ENCODE measurements at places on chromosomes 6 and 20. TPM values are rescaled to one million over a fixed set of nuclear protein-coding genes. Genes with fewer than 3 reads are reported as not detected.

- no peak overlapping the region for H3K4me3 ChIP-seq
- H3K27ac ChIP-seq: no peak overlapping the region
- no peak for DNase-seq
- no peaks in the 10 kb centered on the region for H3K27me3 ChIP-seq
Observed at GRCh38 chr6:84271061-84271716, 43.7 kb upstream of the CEP162 start.

GRCh38 chr6:147109707-147110106 is 94.5 kb upstream of the STXBP5 start:
- H3K27ac ChIP-seq: no peak overlapping the region
- DNase-seq: no peak
- H3K27me3 ChIP-seq: no peaks in the 10 kb centered on the region
- peaks cover 26% of the 10 kb centered on the region for H3K4me1 ChIP-seq
- H3K4me3 ChIP-seq: no peak overlapping the region

DNA sequence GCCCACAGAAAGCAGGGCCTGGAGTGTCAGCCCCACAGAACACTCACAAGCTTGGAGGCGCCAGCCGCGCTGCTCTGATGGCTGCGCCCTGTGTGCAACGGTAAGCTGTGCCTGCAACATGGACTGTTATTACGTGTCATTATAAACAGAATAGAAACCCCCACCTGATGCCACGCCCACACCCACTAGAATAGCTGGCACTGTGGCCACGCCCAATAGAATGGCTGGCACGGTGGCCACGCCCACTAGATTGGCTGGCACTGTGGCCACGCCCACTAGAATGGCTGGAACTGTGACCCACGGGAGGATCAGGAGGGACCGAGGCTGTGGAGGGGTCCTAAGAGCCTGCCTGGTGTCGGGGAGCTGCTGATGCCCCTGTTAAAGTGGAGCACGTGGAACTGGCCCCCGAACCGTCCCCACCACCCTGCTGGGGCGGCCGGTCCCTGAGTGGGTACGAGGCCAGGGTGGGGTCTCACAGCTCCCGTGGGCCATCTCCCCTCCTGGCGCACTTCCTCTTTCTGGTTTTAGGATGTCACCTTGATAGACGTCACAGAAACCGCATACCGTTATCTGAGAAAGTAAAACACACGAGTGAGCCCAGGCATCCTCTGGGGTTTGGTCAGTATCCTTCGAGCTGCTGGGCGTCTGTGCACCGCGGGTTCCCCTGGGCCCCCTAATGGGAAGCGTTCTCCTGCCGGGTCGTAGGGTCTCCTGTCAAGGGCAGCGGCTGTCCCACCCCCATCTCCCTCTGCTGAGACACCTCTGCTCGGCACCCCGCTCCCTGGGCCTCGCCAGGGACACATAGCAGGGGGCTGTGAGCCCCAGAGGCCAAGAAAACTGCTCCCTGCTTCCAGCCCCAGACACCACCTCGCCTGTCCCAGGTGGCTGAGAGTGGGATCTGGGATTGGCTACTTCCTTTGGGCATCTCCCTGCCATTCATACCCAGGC is 25.4 kb downstream of the SLC17A9 start:
- H3K27ac ChIP-seq: no peak overlapping the region
- H3K4me1 ChIP-seq: no peaks in the 10 kb centered on the region
- no peaks in the 10 kb centered on the region for H3K36me3 ChIP-seq
- peaks cover 56% of the 10 kb centered on the region for H3K27me3 ChIP-seq
- no peak overlapping the region for H3K4me3 ChIP-seq

DNA sequence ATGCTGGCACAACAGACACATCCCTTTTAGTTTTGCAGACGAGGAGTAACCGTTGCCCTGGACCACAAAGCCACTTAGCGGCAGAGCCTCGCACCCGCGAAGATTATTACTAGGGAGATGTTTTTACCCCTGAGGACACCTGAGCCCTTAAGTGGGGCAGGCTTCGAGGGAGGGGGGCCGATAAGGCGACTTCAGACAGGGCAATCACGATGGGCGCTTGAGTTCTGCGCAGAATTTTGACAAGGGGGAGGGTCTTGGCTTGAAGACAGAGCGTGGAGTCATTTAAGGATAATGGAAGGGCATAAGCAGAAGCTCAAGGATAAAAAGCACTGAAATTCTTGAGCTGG is 650 bp upstream of the TTK start:
- peak overlapping the region; percentile 88 for H3K27ac ChIP-seq
- H3K36me3 ChIP-seq: no peaks in the 10 kb centered on the region
- H3K4me3 ChIP-seq: peak overlapping the region; percentile 89
- H3K27me3 ChIP-seq: peaks cover 3% of the 10 kb centered on the region

The TFAP2D gene
- total RNA-seq: not detected

DNA sequence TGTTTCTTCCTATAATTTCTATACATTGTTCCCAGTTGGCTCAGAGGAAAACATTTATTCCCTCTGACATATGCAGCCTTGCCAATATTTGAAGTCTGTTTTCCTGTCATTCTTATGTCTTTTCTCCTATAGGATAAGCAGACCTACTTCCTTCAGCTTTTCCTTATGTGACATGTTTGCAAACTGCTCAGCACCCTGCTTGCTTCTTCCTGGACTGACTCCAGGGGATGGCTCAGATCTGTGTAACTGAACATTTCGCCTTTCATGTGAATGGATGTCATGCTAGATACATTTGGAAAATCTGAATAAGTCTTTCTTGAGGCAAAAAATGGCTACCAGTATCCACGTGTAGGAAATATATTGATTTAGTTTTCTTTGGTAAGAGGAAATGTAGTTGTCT is 113.2 kb downstream of the CARMIL1 start:
- peaks cover 20% of the 10 kb centered on the region for H3K4me1 ChIP-seq
- no peaks in the 10 kb centered on the region for H3K36me3 ChIP-seq
- DNase-seq: no peak
- no peak overlapping the region for H3K27ac ChIP-seq

GRCh38 chr20:34337982-34338726 is 24.9 kb upstream of the ITCH start:
- no peak for DNase-seq
- no peaks in the 10 kb centered on the region for H3K4me1 ChIP-seq
- no peaks in the 10 kb centered on the region for H3K36me3 ChIP-seq
- H3K27ac ChIP-seq: no peak overlapping the region

DNA sequence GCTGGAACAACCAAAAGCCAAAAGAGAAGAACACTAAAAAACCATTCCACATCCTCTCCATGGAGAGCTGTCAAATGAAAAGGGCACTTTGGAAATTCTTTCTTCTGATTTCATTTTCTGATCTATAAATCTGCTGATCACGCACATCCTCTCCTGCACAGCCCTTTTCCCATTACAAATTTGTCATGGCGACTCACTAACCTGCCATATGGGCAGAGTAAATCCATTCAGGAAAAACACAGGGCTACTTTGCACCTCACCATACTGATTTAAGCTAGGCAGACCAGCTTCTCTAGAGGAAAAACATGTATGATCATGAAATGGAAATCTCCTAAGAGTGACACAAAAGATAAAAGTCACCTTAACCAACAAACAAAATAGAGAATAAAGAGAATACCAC is 26.0 kb downstream of the TOMM6 start:
- peaks cover 11% of the 10 kb centered on the region for H3K4me1 ChIP-seq
- no peaks in the 10 kb centered on the region for H3K36me3 ChIP-seq
- no peak for DNase-seq
- no peaks in the 10 kb centered on the region for H3K27me3 ChIP-seq
- no peak overlapping the region for H3K4me3 ChIP-seq

The TMC2 gene
- not detected for total RNA-seq

DNA sequence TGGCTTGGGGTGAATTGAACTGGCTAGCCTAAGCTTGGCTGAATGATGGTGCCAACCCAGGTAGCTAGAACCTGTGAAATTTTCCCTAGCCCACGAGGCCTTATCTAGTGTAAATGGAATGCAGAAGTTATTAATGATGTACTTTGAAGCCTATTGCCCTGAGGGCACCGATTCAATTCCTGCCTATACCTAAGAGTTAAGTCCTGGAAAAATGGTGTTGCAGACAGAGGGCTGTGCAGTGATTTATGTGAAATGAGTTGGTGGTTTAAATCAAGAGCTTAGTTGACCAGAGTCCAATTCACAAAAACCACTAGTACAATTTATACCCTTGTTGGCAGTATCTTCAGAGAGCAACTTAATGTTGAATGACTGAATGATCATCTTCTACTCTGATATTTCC is 373.8 kb upstream of the JAG1 start:
- no peaks in the 10 kb centered on the region for H3K36me3 ChIP-seq
- H3K4me1 ChIP-seq: peaks cover 18% of the 10 kb centered on the region
- DNase-seq: no peak

DNA sequence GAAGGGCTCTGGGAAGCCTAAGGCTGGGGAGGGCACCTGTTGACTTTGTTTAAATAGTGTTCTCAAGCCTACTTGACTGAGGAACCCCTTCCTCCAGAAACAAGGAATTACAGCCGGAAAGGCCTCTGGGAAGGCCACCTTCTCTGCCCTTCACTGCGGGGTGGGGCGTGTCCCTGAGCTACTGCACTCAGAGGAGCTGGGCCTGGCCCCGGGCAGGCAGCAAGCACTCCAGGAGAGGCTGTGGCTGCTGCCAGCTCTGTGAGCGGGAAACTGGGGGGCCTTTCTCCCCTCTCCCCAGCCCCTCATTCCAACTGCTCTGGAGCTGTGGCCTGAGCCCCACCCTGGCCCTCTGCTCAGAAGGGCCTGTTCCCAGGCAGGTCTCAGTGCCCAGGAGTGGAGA is 4.0 kb upstream of the OSBPL2 start:
- no peaks in the 10 kb centered on the region for H3K36me3 ChIP-seq
- DNase-seq: no peak
- H3K4me3 ChIP-seq: no peak overlapping the region
- H3K4me1 ChIP-seq: peaks cover 8% of the 10 kb centered on the region

The SIRPA gene
- total RNA-seq: 25.6 TPM

The BHLHE23 gene
- total RNA-seq: not detected

The C20orf173 gene
- not detected for total RNA-seq

The CAP2 gene
- 90.4 TPM for total RNA-seq

The BPIFA3 gene
- not detected for total RNA-seq

The MOCS1 gene
- total RNA-seq: 13.3 TPM

The MLIP gene
- not detected for total RNA-seq

The ULBP2 gene
- total RNA-seq: 13.9 TPM

The SASH1 gene
- total RNA-seq: 54.2 TPM

DNA sequence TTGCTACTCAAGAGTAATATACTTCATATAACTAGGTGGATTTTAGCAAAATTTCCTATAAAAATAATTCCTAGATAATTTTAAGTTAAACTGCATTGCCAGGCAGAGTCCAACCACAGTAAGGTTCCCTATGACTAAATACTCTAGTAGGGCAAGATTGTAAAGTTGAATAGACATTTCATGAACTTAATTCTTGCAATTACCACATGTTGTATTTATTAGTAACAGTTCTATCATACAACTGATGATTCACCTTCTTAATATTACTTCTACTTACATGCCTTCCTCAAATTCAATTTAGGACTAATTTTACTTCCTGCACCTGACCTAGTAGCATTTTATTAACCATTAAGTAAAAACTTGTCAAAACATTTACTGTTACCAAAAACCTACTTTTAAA is 266.7 kb upstream of the THEMIS start:
- no peak for DNase-seq
- H3K4me3 ChIP-seq: no peak overlapping the region
- no peaks in the 10 kb centered on the region for H3K36me3 ChIP-seq
- H3K4me1 ChIP-seq: peaks cover 29% of the 10 kb centered on the region

DNA sequence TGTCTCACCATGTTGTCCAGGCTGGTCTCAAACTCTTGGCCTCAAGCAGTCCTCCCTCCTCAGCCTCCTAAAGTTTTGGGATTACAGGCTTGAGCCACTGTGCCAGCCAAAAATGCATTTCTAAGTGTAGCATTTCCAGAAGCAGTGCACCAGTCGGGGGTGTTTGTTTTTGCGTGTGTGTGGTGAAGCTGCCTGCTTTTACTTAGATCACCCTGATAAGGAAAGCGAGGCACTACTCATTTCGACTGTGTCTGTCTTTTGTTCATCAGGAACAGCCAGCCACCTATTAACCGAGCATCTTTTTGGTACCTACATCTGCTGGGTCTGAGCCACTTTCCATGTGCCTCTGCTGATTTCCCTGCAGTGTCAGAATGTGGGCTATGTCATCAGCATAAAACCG is 18.7 kb downstream of the SIRT5 start:
- H3K4me1 ChIP-seq: no peaks in the 10 kb centered on the region
- H3K36me3 ChIP-seq: peaks cover 19% of the 10 kb centered on the region
- no peaks in the 10 kb centered on the region for H3K27me3 ChIP-seq
- no peak overlapping the region for H3K4me3 ChIP-seq

The TAF8 gene
- total RNA-seq: 20.4 TPM

GRCh38 chr20:38296433-38296832 is 7.5 kb upstream of the BPI start:
- H3K36me3 ChIP-seq: peaks cover 2% of the 10 kb centered on the region
- no peak overlapping the region for H3K27ac ChIP-seq
- no peak for DNase-seq
- H3K4me1 ChIP-seq: peaks cover 31% of the 10 kb centered on the region
- no peak overlapping the region for H3K4me3 ChIP-seq

DNA sequence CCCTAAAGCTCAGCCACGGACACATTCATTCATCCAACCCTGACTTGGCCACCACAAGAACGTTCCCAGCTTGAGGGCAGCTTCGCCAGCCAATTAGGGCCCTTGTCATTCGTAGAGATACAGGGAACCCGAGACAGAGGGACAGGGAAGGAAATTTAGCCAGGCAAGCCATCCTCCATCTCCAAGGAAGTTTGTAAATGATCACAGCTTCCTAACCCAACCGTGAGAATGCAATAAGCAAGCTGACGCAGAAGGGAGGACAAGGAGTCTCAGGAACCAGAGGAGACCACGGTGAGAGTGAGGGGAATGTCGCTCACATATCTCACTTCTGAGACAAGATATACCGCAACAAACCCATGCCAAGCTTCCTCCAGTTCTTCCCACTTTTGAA is 1.4 kb downstream of the TRAM2 start:
- DNase-seq: no peak
- H3K36me3 ChIP-seq: peaks cover 5% of the 10 kb centered on the region

- H3K36me3 ChIP-seq: peaks cover 3% of the 10 kb centered on the region
- H3K27me3 ChIP-seq: peaks cover 92% of the 10 kb centered on the region
- no peak for DNase-seq
- no peak overlapping the region for H3K4me3 ChIP-seq
- H3K27ac ChIP-seq: no peak overlapping the region
Observed at GRCh38 chr6:50720623-50721022, 7.3 kb downstream of the TFAP2D start.

The LY6G6C gene
- not detected for total RNA-seq

The ANGPT4 gene
- not detected for total RNA-seq
